Fibroblast of skin of right quadriceps (primary cell): ENCODE measurements at places on chromosomes 7 and 10.

GRCh38 chr10:131248376-131249165 is 63.0 kb downstream of the TCERG1L start:
- no peak for DNase-seq

GRCh38 chr7:100486111-100486636 is 2.4 kb downstream of the NYAP1 start:
- no peak for DNase-seq

DNA sequence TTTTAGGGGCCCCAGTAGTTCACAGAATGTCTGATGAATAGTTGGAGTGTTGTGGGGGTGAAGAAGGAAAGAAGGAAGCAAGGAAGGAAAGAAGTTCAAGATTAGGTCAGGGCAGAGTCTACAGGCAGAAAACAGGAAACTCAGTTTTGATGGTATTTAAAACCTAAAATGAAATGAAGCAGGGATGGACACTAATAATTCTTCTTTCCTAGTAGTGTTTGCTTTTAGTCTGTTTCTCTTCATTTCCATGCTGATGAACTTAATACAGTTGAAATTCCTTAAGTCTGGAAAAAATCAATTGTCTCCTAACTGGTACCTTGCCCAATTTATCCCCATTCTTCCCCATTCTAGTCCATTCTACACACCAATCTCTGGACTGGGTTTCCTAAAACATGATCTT is 59.0 kb upstream of the GSAP start:
- no peak for DNase-seq

DNA sequence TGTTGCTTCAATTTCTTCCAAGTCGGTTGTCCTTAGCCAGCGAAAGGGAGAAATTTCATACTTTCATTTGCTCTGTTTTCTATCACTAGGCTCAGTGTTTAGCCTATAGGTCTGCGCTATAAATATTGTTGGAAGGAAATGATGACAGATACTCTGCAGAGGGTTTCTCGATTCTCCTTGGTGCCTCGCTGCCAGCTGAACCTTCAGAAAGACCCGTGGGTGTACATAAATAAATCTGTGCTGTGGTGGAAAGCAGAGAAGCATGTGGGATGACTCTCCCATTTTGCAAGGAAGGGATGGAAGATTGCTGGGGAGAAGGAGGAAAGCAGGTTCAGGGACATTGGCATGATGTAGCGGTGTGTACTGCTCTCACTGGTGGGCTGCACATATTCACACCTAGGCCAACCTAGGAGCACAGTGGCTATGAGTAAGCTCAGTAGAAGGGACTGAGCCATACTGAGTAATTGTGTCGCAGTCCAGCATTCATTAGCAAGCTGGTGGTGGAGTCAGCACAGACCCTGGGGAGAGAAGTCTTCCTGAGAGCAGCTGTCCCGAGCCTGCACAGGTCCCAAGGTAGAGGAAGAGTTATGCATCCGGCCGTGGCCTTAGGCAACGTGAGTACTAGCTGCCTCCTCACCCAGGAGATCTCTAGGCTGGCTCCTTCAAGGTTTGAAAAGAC is 50.5 kb downstream of the PNLIPRP3 start:
- no peak for DNase-seq

GRCh38 chr10:23034790-23035189 is 60.6 kb upstream of the MSRB2 start:
- DNase-seq: no peak

DNA sequence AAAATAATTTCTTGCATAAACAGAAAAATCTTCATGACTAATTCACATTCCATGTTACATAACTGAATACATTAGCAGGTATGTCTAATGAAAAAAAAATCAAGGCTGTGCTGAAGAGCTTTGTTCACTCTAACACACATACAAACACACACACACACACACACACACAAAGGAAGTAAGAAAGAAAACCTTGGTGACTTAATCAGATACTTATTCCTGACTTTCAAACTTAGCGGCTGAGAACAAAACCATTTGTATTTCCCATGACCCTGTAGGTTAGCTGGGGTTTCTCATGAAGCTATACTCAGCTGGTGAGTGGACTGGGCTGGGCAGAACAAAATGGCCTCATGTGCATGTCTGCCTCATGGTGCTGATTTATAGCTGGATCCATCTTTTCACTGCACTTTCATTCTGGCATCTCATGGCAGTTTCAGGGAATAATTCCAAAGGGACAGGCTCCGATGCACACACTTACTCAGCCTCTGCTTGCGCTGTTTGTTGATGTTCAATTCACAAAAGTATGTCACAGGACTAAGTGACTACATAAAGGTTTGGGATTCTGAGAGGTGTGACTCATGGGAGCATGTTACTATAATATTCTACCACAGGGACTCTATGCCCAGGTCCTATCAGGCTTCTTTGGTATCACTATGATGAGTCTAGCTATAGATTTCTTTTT is 161.2 kb downstream of the PCLO start:
- no peak for DNase-seq

GRCh38 chr7:143456992-143457793 is 13.9 kb downstream of the TAS2R60 start:
- DNase-seq: peak; percentile 85

- peak; percentile 34 for DNase-seq
These were observed 300.9 kb downstream of the NEBL start for GRCh38 chr10:20596065-20596755.

- DNase-seq: no peak
These were observed 978.1 kb upstream of the CELF2 start for GRCh38 chr10:10039595-10039994.

DNA sequence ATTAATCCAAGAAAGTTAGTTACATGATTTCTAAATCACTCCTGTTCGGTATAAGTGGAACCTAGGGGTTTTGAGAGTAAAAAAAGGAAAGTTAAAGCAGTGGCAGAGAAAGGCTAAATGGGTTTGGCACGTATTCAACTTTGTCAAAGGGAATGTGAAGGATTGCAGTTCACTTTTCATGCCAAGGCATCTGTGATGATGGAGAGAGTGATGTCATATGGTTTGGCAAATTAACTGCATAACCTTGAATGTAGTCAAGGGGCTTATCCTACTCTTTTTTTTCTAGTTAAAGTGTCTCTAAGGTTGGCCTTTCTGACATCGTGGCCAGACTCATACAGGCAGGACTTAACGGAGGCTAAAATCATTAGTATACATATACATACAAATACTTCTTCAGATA is 277.8 kb downstream of the EXOC4 start:
- DNase-seq: peak; percentile 86

GRCh38 chr10:13803566-13804554 is 217.1 kb downstream of the PRPF18 start:
- no peak for DNase-seq

DNA sequence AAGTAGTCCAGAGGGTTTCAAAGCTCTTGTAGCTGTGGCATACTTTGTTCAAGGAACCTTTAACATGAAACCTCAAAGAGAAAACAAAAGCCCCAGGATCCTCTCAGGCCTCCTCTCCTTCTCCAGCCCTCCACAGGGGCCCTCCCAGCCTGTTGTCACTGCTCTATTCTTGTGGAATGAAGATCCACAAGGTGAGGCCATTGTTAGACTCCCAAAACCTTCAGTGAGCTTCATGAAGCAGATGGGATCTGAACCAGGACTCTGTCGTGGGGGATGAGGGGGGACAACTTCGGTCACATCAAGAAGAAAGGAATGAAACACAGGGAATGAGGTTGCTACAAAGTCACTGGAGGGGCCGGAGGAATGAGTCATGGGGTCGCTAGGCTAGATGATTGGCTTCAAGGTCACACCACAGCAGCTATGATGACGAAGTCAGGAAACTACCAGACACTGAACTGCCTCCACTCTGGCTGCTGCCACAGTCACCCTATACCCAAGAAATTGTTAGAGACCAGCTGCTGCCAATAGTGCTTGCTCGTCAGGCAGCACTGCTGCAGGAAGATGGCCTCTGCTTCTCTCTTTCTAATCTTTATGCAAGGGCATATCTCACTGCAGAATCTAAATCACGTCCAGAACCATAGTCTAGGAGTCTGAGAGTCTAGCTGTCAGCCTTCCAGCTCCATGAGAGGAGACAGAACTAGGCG is 208.8 kb downstream of the HIBADH start:
- DNase-seq: peak; percentile 35

DNA sequence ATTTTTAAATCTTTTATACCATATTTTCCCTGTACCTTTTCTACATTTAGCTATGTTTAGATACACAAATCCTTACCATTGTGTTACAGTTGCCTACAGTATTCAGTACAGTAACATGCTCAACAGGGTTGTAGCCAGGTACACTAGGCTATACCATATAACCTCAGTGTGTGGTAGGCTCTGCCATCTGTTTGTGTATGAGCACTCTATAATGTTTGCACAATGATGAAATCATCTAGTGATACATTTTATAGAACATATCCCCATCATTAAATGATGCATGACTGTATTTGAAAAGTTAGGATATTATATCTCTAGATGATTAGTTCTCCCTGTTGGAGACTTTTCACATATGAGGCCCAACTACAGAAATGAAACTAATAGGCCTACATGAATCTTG is 188.6 kb downstream of the STK31 start:
- DNase-seq: no peak

DNA sequence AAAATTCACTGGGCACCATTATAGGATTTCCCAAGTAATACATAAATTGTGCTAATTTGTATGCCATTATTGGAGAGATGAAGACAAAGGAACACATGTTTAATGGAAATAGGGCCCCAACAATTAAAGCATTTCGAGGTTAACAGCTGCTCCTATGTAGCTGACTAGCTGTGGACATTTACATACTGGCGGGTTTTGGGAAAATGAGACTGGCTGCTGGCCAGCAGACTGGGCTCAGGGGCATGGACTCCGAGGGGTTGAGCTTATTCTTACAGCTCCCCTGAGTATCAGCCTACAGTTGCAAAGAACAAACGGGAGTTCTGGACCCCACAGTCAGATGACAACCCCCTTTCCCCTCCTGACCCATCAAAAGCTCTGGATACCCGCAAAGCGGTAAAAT is 91.9 kb upstream of the MYO3A start:
- DNase-seq: no peak

DNA sequence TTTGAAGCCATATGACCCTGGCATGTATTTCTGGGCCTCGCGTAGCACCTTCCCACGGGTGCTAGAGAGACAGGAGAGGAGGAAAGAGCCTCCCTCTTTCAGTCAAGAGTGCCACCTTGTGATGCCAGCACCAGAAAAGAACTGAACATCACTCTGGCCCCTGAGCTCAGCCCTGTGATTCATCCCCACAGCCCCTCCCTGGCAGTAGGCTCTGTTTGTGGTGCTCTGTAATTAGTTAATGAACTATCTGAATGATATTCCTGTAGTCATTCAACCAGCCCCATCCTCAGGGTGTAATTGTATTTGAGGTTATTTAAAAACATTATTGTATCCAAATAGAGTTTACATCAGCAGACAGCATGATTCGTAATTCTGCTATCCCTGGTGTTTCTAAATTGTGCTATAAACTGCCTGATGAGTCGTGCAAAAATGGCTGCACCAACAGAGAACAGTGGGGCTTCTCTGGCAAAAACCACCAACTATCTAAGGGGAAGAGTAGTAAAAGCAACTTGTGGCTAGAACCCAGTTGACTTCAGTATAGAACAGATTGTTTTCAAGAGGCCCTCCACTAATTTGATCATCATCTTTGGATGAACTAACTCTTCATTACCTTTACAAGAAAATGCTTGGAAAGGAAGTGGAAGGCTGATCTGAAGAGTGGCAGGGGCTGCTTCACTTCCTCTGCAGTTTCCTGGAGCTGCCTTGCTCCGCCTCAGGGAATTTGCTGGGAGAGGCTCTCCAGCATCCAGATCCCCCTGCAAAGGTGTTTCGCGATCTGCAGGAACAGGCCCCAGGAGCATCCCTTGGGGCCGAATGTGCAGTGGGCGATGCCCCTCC is 23.7 kb upstream of the TIAL1 start:
- peak; percentile 79 for DNase-seq

- DNase-seq: no peak
These were observed 339.9 kb upstream of the LRRN3 start for GRCh38 chr7:110750931-110751605.

- no peak for DNase-seq
These were observed 52.0 kb downstream of the SIRT1 start for GRCh38 chr10:67936416-67936815.

- no peak for DNase-seq
These were observed 729.9 kb upstream of the GALNT17 start for GRCh38 chr7:70402069-70402468.

- no peak for DNase-seq
These were observed 72.4 kb downstream of the CTTNBP2 start for GRCh38 chr7:117800841-117801240.

DNA sequence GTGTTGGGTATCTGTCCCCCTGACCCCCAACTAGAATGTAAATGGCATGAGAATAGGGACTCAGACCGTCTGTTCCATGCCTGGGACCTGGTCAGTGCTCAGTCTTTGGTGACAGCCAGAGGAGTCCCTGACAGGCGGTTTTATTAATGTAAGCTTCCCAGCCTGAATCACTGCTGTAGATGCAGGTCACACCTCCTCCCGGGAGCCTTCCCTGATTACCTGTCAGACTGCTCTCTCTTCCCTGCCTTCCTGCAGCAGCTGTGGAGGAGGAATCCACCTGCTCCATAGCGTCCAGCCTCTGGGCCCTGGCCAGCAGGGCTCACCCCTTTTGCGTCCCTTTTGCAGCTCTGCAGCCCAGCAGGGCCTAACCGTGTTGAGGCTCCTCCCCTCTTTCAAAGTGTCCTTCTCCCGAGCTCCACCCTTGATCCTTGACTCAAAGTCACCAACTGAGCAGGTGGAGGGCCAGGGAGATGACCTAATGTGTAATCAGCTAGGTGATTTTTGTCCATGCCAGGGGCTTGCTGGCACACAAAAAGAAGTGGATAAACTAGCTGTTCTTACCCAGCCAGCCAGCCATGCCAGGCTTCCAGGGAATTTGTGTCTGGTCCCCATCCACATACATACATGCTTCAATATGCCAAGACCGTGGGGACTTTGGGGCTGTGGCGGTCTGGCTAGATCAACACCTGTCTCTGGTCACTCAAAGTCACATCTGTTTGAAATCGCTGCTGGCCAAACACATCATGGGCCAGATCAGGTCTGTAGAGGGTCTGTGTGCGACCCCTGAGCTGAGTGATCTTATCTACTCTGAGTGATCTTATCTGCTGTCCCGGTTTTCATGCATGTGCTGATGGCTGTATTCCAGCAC is 195.1 kb downstream of the CCDC3 start:
- DNase-seq: no peak
